ENCODE measurements at places on chromosomes 4 and X.
A peak's percentile ranks its signal among the peaks of the same experiment; 100 is the strongest.

DNA sequence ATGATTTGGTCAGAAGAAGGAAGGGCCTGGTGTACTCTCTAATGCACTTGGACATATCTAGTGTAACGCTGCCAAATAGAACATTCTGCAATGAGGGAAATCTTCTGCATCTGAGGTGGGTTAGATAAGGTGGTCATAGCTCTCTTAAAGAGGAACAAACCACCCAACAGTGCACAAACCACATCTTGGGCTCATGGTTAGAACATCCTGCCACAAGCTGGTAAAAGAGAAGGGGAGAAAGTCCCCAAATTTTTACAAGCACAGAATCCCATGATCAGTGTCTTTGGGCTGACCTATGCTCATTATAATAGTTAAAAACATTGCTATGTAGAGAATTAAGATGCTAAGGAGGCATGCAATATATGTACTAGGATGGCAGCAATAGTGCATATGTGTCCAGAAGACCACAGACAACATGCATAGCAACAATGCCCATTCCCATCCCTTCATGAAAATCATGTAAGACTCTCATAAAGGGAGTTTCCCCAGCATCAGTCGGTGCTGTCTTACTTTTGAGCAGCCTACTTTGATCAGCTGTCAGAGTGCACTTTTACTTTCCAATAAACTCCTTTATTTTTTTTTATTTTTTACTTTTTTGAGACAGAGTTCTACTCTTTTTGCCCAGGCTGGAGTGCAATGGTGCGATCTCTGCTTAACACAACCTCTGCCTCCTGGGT, 99.7 kb upstream of the SLC7A11 start:
- no peak for DNase-seq

DNA sequence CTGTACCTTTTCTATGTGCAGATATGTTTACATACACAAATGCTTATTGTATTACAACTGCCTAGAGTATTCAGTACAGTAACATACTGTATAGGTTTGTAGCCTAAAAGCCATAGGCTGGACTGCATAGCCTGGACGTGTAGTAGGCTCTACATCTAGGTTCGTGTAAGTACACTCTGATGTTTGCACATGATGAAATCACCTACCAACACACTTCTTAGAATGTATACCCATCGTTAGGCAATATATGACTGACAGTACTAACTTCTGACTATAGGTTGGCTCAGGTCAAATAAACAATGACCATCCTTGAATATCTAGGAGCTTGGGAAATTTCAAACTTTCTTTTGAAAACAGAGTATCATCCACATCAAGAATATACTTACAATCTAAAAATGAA, 139.0 kb downstream of the CORIN start:
- no peak for DNase-seq

DNA sequence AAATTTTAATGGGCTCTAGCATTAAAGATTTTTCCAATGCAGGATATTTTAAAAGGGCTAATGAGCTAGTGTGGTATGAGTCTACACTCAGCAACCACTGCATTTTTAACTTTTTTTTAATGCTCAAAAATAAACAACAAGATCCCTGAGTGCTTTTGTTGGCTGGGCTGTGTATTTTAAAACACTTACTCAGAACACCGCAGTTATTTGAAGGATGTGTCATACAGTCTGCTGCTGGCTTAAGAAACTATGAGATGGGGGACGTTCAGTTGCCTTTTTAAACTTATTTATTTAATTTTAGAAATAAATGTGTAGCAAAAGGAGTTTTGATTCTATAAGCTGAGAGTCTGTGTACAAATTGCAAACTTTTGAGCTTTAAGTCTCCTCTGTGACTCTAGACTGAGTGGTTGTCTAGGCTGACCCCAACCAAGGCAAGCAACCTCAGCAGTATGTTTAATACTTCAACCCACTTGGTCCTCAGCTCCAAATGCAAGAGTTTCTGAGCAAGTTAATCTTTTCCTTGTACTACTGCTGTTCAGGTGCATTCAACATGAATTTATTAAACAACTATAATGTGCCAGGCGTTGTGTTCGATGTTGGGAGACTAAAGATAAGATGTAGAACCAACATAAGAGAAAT, 278.6 kb upstream of the DIPK2B start:
- peak; percentile 88 for DNase-seq

- DNase-seq = no peak
Observed at GRCh38 chrX:151825007-151825406, 87.7 kb upstream of the MAGEA4 start.

- DNase-seq = no peak
Observed at GRCh38 chr4:172666711-172667368, 501.8 kb upstream of the GALNT7 start.

DNA sequence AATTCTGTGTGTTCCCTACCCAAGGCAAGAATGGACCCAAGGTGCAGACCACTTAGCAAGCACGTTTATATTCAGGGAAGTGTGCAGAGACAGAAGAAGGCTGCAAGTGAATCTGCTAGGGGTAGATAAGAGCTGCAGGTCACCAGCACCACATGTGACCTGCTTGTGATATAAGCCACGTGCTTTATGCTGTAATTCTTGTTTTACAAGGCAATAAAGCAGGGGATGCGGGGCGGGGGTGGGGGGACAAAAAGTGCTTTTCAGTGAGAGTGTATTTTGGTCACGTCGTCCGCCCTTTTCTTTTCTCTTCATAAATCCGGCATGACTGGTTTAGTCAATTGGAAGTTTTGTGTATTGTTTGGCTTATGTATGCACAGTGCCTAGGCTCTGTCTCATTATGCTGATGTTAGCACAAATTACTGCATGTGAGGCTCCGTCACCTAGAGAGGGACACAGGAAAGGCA, 192.7 kb downstream of the RBMX2 start:
- DNase-seq = no peak

DNA sequence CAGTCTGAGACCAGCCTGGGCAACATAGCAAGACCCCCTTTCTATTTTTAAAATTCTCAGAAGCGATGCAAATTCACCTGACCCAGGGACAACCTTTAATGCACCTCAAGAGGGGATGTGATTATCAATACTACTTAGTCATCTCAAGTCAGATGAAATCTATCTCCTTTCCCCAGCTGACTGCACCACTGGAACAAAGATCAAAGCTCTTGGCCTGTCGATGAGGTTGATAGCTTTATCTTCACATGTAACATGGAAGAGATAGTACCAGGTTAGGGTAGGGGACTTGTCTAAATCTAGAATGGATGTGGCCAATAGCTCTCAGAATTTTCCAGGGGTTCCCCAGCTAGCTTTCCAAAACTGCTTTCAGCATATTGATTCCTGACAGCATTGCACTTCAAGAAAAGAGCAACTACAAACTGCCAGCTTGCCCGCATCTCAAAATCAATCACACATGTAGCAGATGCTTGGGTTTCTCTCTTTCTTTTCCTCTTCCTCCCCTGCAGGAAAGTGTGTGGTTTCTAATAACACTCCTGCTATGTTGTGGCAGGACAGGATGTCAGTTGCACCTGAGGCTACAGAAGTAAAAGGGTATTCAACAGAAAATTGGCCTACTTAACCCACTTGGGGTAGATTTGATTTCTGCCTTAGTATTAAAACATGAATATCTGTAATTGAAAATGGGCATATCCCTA, 12.2 kb upstream of the TMEM164 start:
- DNase-seq = no peak

GRCh38 chr4:37754410-37755185, 68.4 kb upstream of the RELL1 start:
- DNase-seq = no peak

DNA sequence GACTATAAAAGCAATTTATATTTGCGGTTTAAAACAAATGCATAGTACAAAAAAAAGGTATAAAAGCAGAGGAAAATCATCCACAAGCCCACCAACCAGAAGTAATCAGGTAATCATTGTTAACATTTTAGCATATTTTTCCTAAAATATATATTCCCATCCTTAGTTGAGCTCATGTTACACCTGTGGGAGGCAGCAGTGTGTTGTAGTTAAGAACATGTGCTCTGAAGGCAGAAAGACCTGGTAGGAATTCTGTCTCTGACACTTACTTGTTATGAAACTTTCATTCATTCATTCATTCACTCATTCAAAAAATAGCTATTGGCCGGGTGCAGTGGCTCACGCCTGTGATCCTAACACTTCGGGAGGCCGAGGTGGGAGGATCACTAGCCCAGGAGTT, 15.4 kb upstream of the CDKL5 start:
- DNase-seq = no peak

DNA sequence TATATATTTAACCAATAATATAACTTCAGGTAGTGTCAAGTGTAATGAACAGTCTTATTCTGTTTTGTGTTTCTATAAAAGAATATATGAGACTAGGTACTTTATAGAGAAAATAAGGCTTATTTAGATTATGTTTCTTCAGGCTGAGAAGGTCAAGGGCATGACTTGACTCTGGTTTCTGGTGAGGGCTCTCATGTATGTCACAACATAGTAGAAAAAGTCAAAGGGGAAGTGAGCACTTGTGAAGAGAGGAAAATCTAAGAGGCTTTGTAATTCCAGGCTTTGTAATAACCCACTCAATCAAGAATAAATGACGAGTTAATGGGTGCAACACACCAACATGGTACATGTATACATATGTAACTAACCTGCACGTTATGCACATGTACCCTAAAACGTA, 27.6 kb downstream of the PRR32 start:
- DNase-seq = no peak

DNA sequence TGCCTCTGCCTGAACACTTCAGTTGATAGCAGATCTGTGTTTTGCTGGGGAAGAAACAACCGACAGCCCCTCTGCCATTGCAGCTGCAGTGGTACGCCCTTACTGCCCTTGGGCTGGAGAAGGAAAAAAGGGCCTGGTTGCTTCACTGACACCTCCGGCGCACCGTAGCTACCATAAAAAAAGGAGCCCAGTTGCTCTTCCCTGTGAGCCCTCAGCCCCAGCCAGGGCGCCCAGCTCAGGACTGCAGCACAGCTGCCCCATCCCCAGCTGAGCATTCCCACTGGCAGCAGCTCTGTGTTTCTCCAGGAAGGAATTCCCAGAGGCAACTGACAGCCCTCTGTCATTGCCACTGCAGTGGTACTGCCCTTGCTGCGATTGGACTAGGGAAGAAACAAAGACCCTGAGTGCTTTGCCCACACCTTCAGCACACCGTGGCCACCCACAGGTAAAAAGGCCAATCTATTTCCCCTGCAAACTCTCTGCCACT, 142.7 kb downstream of the DKK2 start:
- DNase-seq = no peak

- DNase-seq = no peak
Observed at GRCh38 chr4:11743976-11744375, 315.3 kb upstream of the HS3ST1 start.

- DNase-seq = no peak
Observed at GRCh38 chrX:115147220-115147619, 42.0 kb upstream of the RBMXL3 start.

GRCh38 chr4:37389967-37390580, 145.5 kb downstream of the NWD2 start:
- no peak for DNase-seq

DNA sequence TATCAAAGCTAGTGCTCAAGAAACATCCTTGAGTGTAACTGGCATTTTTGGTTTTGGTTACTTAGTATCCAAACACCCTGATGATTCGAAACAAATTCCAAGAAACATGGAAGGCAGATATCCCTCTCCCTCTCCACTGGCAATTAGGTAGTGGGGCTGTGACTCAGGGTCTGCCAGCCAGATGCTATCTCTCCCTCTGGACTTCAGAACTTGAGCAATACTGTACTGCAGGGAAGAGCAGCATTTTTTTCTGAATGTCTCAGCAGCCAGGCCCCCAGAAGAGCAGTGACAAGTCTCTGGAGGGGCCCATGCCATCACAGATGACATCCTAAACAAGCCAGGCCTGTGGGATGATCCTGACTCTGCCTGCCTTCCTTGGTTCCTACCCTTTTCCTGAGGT, 37.3 kb upstream of the BCORL1 start:
- DNase-seq = no peak

DNA sequence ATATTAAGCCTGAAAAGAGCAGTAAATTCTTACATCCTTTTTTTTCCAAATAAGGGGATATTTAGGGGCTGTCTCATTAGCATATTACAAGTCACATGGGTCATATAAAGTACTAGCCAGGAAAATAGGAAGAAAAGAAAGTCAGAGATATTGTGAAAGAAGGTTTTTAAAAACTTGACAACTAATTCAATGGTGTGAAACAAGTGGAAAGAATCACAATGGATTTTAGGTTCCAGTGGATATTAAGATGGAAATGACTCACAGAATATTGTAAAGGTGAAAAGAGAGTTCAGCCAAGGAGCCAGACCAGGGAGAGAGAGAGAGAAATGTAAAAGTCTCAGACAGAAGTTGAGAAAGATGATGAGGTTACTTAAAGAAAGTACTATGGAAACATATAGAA, 297.2 kb downstream of the IQCM start:
- DNase-seq = no peak

- no peak for DNase-seq
Observed at GRCh38 chrX:37912304-37912703, 64.9 kb upstream of the DYNLT3 start.

- no peak for DNase-seq
Observed at GRCh38 chr4:136121426-136121825, 1410.9 kb downstream of the PCDH18 start.

DNA sequence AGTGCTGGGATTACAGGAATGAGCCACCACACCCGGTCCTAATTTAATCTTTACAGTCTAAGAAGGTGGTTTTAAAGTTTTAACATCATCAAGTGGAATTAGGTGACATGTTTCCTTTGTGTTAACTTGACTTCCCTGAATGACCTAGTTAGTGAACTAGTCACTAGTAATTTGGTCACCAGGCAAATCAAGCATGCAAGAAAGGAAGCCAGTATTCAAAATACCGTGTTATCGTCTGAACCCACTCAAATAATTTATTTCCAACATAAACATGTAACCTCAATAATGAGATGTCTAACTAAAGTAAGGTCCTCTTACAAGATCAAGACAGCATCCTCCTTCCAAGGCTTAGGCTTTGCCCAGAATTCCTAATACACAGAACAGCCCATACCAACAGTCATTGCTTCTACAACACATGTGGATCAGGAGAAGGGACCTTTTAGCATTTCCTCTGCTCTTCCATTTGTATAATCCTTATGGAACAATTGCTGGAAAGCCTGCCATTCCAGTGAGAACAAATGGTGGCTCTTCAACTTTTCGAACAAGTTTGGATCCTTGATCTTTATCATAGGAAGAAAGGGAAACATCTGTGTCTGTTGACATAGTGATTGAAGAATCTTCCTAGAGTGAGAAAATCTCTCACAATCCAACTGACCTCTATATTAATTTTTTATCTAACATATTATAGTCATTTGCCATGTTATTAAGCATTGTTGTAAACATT, 97.2 kb downstream of the ANXA3 start:
- no peak for DNase-seq

- DNase-seq = no peak
Observed at GRCh38 chr4:32440391-32440790, 1720.2 kb downstream of the PCDH7 start.

- DNase-seq = no peak
Observed at GRCh38 chrX:12868747-12869146, 1.9 kb downstream of the TLR7 start.

DNA sequence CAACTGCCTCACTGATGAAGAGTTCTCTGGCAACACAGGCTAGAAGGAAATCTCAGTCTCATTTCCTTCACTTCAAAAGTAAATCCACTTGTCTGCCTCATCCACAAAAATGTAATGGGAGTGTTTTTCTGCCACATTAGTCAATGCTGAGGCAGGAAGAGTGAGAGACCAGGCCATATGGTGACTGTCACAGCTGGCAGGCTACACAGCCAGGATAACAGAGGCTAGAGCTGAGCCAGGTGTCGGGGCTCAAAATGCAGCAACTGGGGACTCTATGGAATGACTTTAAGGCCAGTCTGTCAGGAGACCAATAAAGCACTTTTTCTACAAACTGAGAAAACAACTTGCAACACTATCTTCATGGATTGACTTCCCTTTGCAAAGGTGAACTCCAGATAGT, 204.2 kb downstream of the GPC3 start:
- no peak for DNase-seq

GRCh38 chrX:17584248-17584681, 153.0 kb upstream of the SCML1 start:
- no peak for DNase-seq

Data from AG04449 (cell line).